ENCODE measurements at places on chromosomes 1 and 21.

GRCh38 chr1:26109229-26110164 is 2.1 kb upstream of the PDIK1L start:
- DNase-seq, result no peak

GRCh38 chr1:36328713-36329112 is 5.3 kb upstream of the EVA1B start:
- DNase-seq, result no peak

GRCh38 chr1:54887665-54888071 is 673 bp upstream of the DHCR24 start:
- no peak for DNase-seq

DNA sequence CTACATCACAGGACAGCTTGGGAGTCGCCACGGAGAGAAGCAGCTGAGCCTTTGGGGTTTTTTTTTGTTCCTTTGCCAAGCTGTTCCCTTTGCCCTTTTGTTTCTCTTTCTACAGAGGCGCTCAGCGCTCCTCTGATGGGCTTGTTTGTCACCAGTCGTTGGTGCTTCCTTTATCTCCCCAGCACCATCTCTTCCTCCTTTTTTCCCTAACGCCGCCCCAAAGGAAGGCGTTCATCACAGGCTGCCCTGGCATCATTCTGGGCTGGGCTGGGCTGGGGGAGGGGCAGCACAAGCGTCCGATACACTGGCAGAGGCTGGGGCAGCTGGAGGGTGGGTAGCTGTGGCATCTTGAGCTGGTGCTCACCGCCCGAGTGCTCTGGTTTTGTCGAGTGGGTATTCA is 10.5 kb downstream of the IGSF21 start:
- no peak for DNase-seq

DNA sequence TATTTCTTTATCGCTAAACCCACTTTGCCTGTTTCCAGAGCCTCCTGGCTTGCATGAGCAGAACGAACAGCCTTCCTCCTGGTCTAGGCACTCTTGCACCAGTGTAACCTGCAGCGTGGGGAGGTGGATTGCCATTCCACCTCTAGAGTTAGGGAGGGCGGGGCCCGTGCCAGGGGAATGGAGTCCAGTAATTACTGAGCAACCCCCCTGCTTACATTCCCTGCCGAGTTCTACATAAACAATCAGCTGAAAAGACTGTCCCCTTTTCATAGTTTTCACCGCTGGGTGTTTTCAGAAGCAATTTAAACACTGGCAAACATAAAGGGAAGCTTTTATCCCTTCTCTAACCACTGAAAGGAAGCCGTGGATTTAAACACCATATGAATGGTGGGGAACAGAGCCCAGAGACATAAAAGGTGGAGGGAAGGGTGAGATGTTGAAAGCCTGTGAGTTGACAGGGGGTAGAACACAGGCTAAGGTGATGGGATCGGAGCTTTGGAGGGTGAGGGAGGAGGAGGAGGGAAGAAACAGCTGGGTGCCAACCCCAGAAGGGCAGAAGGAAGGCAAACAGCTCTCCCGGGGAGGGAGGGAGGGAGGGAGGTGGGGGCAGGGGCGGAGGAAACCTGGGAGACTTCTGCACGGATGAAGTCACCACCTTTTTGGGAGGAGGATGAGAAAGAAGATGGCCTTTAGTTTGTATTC is 68.0 kb upstream of the WDR26 start:
- no peak for DNase-seq

GRCh38 chr1:1470626-1471388 is 758 bp upstream of the ATAD3B start:
- DNase-seq, result no peak

GRCh38 chr1:35637401-35637809 is 3.9 kb downstream of the PSMB2 start:
- no peak for DNase-seq

DNA sequence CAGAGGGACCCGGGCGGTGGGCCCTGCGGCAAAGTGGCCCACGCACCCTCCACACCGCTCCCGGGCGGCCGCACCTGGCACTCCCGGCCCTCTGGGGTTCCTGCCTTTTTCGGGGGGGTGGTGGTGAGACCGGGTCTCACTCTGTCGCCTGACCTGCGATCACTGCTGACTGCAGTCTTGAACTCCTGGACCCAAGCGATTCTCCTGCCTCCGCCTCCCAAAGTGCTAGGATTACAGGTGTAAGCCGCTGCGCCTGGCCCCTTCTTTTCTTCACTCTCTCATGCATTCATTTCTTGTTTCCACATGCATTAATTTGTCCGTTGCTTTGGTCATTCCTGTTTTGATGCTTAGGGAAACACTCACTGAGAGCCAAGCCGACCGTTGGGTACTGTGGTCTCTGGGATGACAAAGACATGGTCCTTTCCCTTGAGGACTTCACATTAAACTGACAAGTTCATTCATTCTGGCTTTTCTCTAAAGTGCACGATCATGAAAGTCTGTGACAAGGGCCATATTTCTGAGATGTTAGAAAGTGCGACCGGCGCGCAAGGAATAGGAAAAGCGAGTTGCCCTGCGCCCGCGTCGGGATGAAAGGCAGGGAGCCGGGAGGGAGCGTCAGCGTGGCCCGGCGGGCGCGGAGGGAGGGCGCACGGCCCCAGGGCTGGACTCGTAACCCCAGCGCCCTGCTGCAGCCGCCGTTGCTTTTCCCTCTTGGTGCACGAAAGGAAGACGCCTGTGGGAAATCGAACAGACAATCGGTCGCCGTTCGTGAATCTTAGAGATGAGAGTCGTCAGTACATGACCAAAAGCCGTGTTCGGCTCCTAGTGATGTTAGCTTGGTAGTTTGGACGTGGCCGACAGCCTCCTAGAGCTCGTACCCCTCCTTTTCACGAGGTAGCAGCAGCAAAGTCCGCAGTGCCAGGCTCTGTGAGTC is 1.0 kb upstream of the MCOLN2 start:
- peak; percentile 33 for DNase-seq

DNA sequence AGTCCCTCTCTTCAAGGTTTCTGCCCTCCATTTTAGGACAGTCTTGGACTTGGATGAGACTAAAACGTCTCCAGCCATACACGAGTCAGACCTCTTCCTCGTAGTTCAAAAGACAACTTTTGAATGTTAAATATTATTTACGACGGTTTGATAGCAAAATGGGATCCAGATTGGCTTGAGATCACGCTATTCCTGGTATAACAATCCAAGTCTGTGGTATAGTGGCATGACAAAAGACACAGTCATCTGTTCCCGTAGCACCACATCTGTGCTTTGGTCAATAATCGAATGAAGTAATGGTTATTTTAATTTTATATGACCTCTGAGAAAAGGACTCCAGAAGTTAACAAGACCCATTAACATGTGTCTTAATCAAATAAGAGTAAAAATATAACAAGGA is 7.0 kb downstream of the PCP4 start:
- no peak for DNase-seq

DNA sequence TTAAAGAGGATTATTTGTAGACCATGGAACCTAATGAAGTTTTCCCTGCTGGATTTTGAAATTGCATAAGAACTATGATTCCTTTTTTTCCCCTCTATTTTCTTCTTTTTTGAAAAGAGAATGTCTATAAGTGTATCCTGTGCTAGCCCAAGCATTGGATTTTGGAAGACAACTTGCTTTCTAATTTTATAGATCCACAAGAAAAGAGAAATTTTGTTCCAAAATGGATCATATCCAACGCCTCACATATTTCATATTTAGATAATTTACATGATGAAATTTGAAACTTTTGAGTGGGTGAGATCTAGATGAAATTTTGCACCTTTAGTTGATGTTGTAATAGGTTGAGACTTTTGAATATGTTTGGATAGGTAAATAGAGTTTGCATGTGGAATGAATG is 978.7 kb downstream of the MRPL39 start:
- DNase-seq, result no peak

- no peak for DNase-seq
Observed at GRCh38 chr21:21067375-21067774, 69.2 kb downstream of the NCAM2 start.

DNA sequence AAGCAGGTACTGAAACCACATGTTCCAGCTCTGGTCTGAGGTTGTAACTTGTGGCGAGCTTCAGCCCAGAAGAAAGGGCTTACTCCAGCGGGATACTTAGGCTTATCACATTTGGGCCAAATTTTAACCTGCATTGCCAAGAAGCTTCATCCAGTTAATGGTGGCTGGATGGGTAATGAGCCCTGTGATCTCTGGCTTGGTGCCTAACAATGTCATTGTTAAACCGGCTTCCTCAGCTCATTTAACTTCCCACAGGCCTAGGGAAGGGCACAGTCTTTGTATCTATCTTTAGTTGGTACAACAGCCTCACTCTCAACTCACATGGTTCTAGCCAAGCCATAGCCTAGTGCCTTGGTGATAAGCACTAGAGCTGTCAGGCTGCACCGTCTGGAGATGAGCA is 43.6 kb upstream of the CCDC190 start:
- no peak for DNase-seq

DNA sequence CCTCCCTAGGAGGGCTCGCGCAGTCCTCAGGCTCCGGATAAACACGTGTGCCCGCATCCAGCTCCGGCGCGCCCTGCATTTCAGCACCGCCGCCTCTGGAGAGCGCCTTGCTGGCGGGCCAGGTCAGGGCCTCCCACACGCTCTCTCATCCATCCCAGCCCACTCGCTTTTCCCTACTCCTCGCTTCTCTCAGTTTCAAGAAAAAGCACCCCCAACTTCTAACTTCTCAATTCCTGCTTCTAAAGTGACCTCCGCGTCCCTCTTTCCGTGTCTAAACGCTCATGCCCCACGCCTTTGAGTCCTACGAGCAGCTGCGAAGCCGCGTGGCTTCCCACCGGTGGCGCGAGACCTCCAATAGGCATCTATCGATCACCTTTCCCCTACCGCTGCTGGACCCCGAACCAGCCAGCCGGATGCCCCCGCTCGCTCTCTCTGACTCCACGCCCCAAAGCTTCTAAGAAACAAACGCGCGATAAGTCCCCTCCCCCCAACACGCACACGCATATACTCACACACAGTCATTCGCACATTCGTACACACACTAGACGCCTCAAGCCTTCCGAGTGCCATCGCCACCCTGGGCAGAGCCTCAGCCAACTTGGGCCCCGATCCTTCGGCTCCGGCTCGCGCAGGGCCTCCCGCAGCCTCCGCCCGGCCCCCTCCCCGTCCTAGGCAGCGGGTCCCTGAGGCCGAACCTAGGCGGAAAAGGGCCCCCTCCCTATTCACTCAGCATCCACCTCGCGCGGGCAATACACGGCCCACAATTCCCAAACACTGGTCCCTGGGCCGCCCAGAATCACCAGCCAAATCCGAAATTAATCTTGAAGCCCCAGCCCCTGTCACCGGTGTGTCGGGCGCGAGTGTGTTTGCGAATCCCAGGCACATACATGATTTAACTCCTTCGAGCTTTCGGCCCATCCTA is 1.1 kb downstream of the NMNAT2 start:
- peak; percentile 19 for DNase-seq

DNA sequence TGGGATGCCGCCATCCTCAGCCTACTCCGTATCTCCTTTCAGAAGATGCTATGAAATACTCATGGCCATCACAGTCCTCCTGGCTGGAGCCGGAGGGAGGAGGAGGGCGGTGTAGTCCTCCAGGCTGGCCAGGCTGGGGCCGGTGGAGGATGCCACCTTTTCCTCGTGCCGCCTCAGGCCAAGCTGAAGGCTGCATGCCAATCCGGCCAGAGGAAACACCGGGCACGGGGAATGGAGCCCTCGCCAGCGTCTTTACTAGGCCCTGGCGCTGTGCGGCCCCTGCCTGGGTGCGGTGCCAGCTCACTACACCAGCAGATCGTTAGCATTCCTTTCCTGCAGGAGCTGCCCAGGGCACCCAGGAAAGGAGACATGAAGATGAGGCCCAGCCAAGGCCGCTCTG is 70.1 kb downstream of the CASZ1 start:
- no peak for DNase-seq

- DNase-seq, result no peak
Observed at GRCh38 chr1:234309243-234309597, 64.0 kb upstream of the COA6 start.

DNA sequence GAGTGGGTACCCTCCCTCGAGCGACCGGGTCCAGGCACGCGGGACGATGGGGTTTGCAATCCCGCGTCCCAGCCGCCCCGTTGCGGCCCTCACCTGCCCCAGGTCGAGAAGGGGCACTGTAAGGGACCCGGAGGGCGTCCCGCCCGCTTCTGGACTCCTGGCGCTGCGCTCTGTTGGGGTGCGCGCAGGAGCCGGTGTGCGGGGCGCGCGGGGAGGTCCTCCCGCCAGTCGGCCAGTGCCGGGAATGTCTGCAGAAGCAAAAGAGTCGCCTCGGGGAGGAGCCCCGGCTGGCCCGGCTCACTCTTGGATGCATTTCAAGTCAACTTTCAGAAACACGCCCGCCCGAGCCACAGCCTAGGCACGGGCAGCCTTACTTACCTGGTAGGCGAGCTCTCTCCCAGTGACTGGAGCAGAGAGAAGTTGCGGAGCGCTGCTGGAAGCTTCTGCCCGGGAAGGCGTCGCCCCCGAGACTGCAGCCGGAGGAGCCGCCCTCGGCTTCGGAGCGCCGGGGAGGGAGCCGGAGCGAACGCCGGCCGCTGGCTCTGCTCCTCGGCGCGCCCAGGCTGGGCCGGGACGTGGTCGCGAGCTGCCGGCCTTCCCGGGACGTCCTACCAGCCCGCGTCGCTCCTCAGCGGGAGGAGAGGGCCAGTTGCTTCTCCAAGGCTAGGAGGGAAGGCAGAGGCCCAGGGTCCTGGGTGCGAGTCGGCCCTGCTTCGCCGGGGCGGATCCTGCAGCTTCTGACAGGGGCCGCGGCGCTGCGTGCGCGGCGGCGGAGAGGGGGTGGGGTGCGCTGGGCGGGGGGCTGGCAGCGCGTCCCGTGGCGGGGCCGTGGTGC is at the start of gene LMX1A:
LMX1A (minus strand) TSS at position 739 of the 835 bp plus-strand sequence. CDS start 1,156 bp downstream, outside the sequence.
- DNase-seq, result no peak

- DNase-seq, result no peak
Observed at GRCh38 chr1:156643778-156644092, 1.8 kb downstream of the BCAN start.

DNA sequence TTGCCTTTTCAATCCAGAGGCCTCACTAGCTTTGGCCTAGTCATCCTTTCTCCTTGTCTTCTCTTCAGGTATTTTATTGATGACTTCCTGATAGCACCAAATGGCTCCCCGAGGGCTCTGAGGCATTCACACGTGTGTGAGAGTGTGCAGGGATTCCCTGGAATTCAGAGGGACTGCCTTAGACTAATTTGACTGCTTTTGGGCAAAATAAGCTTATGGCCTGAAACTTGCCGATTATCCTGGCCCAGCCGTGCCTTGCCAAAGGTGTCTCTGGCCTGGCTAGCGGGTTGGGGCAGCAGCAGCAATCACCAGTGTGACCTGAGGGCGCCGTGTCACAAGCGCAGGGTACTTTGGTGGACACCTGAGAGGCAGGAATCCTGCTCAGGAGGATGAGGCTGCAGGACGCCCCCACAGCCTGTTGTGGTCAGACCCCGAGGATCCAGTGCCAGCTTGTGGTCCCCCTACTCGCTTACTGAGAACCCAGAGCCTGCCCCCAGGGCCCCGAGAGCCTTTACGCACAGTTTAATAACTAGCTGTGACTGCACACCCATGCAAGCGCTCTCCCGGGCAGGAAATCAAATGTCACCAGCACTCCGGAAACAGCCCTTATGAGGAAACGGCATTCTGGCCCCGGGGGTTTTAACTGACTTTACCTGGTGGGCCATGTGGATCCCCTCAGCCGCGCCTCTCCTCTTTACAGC is 62.8 kb upstream of the PDE9A start:
- no peak for DNase-seq
